ENCODE measurements at places on chromosomes 6 and 20. TPM values are rescaled to one million over a fixed set of nuclear protein-coding genes. Genes with fewer than 3 reads are reported as not detected.

Gene OXT
- not detected for total RNA-seq

Gene PTGIS
- total RNA-seq: under 0.01 TPM

Gene LAMP5
- total RNA-seq: 0.84 TPM

Gene BPIFB2
- not detected for total RNA-seq

Gene RGL2
- 14.7 TPM for total RNA-seq

Gene TMEM74B
- total RNA-seq: not detected

All from mononuclear cell (primary cell).